ENCODE measurements at places on chromosomes 12 and 14.
A peak's percentile ranks its signal among the peaks of the same experiment; 100 is the strongest.

GRCh38 chr12:558580-558979, 98.8 kb downstream of the B4GALNT3 start:
- DNase-seq: peak; percentile 51

GRCh38 chr14:74362361-74362915, 14.2 kb downstream of the VRTN start:
- DNase-seq: peak; percentile 48

DNA sequence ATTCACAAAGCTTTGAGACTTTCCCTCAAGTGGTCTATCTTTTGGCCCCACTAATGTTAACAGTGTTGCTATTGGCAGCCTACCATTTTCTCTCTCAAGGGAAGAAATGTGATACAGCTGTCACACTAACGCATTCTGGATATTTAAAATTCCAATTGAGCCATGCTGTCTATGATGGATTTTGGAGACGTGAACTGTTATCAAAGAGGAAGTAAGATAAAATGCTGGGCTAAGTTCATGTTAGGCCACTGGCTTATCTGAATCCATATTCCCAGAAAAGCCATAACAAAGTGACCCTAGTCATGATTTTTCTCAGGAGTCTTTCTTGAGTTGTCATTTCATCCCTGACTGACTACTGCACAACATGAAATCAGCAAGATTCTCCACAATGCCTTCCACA, 200.2 kb downstream of the PHLDA1 start:
- DNase-seq: no peak

DNA sequence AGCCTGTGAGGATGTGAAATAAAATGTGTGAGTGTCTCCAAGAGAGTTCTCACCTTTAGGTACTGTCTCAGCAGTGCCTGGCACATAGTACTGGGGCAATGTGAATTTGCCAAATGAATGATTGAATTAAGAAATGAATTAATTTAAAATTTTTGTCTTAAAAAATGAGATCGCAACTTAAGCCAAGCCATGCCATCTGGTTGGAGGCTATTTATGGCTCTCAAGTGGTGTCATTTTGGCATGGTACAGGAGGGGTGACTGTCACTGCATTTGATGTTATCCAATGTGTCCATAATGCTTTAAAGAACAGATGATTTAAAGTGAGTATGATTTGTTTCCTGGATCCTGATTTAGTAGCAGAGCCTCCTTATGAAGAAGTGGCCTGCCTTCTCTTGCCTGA, 80.3 kb downstream of the SRGAP1 start:
- no peak for DNase-seq

GRCh38 chr14:95483309-95484165, 32.9 kb downstream of the SYNE3 start:
- DNase-seq: peak; percentile 63

DNA sequence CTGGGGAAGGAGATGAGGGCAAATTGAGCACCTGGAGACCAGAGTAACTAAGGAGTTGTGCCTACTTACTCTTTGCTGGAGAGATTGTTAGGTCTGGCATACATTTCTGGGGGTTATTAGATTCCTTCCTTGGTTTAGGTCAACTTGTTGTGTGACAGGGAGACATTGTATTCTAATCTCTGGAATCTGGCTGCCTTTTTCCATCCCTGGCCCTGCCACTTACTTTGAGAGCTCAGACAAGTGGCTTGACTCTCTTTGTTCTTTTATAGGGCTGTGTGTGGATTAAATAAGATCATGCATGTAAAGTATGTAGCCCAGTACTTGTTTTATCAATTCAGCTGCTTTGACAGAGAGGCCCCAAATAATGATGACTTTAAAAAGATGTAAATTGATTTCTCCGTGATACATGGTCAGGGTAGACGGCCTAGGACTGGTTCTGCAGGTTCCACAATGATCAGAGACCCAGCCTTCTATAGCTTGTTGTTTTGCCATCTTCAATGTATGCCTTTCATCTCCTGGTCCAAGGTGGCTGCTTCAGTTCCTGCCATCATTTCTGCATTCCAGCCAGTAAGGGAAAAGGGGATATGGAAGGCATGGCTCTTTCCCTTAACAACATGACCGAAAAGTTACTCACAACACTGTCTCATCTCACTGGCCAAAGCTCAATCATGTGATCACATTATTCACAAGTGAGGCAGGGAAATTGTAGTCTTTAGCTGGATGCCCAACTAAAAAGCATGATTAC, 72.6 kb downstream of the CHST11 start:
- no peak for DNase-seq

GRCh38 chr14:74963705-74964271, 8.4 kb upstream of the PGF start:
- DNase-seq: no peak

DNA sequence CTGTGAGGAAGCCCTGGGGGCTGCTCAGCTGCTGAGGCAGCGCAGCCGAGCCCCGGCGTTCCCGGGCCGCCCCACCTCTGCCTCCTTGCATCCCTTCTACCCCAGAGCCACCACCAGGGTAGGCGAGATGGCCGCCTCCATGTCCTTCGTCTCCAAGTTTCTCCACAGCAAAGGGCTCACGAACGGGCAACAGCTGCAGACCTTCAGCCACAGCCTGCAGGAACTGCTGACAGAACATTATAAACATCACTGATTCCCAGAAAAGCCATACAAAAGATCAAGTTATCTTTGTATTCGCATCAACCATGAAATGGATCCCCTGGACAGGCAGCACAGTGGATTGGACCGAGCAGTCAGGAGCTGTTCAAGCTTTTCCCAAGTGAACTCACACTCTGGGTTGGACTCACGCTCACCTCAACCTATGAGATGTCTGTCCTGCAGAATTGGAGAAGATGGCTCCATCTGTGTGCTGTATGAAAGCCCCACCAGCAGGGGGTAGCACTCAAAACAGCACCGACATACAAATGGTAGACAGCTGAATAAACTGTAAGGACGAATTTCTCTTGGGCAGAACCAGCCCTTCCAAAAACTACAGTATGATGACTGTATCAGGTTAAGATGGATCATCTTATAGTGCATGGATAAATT, 19.4 kb upstream of the A2M start:
- peak; percentile 18 for DNase-seq

- no peak for DNase-seq
Observed at GRCh38 chr12:89689306-89689705, 19.3 kb downstream of the ATP2B1 start.
